Activated T-cell treated with anti-CD3 and anti-CD28 coated beads, Interleukin-2, amount 50 U/mL, for 4 hours (primary cell): ENCODE measurements at places on chromosomes 6 and 20. TPM values are rescaled to one million over a fixed set of nuclear protein-coding genes. Genes with fewer than 3 reads are reported as not detected.

- no peak for DNase-seq
These were observed 21.6 kb upstream of the MCM3 start for GRCh38 chr6:52305948-52306767.

DNA sequence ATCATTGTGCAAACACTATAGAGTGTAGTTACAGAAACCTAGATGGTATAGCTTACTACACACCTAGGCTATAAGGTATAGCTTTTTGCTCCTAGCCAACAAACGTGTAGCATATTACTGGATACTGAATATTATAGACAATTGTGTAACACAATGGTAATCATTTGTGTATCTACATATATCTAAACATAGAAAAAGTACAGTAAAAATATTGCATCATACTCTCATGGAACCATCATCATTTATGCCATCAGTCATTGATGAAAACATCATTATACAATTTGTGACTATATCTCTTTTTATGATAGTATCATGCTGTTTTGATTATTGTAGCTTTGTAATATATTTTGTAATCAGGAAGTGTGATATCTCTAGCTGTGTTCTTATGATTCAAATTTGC, 21.0 kb upstream of the HCRTR2 start:
- DNase-seq, result no peak

The SLC22A2 gene
- total RNA-seq, result not detected

GRCh38 chr20:49896204-49896603, 19.1 kb downstream of the SPATA2 start:
- no peak for DNase-seq

The B3GAT2 gene
- 0.05 TPM for total RNA-seq

DNA sequence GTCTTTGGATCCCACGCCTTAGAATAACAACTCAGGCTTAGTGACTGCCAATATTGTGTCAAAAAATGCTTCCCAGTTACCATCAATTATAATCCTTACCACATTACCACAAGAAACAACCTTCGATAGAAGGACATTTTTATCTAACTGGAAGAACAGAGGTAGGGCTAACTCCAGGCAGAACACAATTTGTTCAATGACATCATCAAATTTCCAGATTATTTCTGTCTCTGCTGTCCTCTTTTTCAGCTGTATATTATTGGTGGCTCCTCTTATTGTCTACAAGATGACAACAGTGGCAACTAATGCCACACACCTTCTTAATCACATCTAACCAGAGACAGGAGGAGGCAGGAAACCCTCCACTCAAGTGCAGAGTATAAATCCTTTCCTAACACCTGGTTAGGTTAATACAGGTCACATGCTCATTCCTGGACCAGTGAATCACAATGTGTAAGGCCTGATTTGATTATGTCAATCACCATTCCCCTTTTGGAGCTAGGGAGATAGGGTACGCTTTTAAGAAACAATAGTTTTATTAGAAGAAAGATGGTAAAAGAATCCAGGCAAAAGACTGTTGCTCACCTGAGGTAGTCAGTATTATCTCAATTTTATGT, 18.0 kb downstream of the KHDC1L start:
- no peak for DNase-seq

The CST2 gene
- total RNA-seq, result not detected

GRCh38 chr20:24016607-24017457, 28.3 kb upstream of the GGTLC1 start:
- no peak for DNase-seq

The TSHZ2 gene
- 19.3 TPM for total RNA-seq

The GRIK2 gene
- total RNA-seq, result not detected

- no peak for DNase-seq
These were observed 38.6 kb downstream of the DNAH8 start for GRCh38 chr6:38753707-38754106.

The PLCB1 gene
- 6.0 TPM for total RNA-seq

DNA sequence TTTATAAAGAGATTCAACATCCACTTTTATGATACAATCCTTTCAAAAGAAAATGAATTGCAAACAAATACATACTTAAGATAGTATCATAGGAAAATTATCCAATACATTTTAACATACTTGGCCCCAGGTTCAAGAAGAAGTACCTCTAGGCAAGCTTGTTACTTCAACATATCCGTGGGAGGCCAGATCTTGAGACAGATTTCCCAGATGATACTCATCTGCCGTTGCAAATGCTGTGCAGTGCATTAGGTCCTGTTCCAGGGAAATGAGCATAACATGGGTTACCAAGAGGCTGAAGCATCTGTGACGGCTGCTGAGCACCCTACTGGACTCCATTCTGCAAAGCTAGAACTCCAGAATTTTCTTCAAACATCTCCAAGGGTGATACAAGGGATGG, 15.6 kb downstream of the RMND1 start:
- DNase-seq, result no peak

The BFSP1 gene
- 0.16 TPM for total RNA-seq

The SLC17A3 gene
- total RNA-seq, result not detected

The IL20RA gene
- not detected for total RNA-seq

GRCh38 chr20:32969356-32970114, 34.7 kb downstream of the SUN5 start:
- no peak for DNase-seq

The CEBPB gene
- 32.8 TPM for total RNA-seq

DNA sequence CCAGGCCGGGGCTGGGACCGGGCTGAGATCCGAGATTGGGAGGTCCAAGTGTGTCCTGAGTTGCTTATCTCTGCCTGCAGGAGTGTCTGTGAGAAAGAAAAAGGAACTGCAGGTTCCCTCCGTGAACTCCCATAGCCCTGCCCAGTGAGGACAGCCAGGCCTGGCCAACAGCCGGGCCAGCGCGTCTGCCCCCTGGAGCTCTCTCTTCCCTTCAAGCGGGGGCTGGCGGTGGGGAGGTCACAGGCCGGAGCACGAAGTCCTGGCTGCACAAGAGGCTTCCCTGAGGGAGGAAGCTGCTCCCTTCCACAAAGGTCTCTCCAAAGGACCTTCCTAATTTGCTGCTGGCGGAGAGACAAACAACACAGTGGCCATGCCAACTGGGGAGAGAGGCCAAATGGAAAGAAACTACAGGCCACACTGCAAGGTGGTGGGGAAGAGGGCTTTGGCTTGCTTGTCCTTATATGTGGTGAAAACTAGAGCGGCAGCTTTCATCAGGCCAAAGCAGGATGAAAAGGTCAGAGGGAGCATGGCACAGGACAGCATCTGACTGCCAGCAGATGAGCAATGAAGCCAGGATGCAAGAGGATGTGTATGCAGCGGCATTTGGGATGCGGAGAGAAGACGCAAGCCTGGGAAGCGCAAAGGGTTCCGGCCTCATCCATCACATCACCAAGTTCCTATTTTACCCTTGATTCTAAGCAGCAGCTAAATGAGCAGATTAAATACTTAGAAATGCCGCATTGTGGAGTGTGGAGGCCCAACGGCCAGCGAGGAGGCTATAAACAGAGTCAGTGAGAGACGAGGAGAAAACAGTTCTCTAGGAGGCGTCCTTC, 260.0 kb downstream of the ERMARD start:
- DNase-seq, result no peak
